ENCODE measurements at places on chromosomes 16 and 17. TPM values are rescaled to one million over a fixed set of nuclear protein-coding genes. Genes with fewer than 3 reads are reported as not detected.

DNA sequence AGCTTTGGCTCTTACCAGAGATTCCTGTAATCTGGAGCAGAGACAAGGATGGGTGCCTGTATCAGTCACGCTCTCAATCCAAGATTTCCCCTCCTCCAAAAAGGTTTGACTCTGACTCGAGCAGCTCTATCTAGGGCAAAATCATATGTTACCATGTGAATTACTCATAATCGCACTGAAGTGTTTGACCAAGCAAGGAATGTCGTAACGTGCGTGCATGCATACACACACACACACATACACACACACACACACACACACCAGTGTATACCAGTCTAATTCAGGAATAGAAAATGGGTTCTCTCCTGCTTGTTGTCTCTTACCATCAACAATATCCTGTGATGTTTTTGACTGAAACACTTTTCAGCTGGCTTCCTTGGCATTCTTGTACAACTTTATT, 835.1 kb downstream of the KCNJ2 start:
- DNase-seq = no peak
- no peaks in the 10 kb centered on the region for H3K27me3 ChIP-seq

GRCh38 chr17:9226794-9227135, 205.5 kb downstream of the NTN1 start:
- no peak overlapping the region for H3K4me3 ChIP-seq
- H3K27me3 ChIP-seq = no peaks in the 10 kb centered on the region
- no peak overlapping the region for H3K27ac ChIP-seq
- H3K4me1 ChIP-seq = no peaks in the 10 kb centered on the region
- no peaks in the 10 kb centered on the region for H3K36me3 ChIP-seq

GRCh38 chr17:75380315-75380714, 25.2 kb downstream of the GRB2 start:
- peaks cover 2% of the 10 kb centered on the region for H3K4me1 ChIP-seq
- no peak overlapping the region for H3K27ac ChIP-seq
- peaks cover 14% of the 10 kb centered on the region for H3K36me3 ChIP-seq
- no peaks in the 10 kb centered on the region for H3K27me3 ChIP-seq

DNA sequence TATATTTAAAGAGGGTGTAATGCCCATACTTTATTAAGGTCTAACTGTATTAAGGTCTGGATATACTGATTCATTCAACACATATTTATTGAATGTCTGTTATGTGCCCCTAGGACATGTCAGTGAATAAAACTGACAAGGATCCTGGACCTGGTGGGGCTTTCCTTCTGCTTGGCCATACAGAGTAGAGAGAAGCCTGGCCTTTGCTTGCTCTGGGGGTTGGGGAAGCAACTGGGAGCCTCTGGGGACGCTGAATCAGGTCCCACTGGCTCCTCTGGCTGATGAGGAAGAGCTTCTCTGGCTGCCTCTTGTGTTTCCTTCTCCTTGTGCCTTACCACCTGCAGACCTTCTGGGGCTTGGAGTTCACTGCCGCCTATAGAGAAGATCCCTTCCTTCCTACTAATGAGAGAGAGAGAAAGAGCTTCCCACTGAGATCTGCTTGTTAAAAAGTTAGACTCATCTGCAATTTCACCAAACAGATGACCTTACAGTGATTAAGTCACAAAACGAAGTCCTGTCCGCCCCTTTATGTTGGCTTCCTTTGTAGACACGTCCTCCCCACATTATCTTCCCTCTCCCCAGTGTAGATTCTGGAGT, 49.7 kb downstream of the MSI2 start:
- no peak overlapping the region for H3K4me3 ChIP-seq
- no peaks in the 10 kb centered on the region for H3K36me3 ChIP-seq
- DNase-seq = no peak
- H3K27ac ChIP-seq = no peak overlapping the region
- H3K4me1 ChIP-seq = no peaks in the 10 kb centered on the region

DNA sequence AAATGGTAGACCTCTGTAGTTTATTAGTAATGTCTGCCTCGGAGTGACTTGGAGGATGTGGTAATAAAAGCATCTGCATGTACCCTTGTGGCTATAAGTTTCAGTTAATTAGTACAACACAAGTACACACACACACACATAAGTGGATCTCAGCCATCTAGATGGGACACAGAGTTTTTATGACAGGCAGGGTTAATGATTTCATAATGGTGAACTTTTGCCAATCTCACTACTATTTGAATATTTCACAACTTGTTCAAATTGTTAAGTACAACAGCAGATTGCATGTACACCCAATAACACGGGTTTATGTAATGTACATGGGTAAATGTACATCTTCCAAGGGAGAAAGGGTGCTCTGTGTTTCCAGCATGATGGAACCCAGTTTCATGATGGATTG, 511.3 kb upstream of the HSBP1 start:
- H3K27me3 ChIP-seq = no peaks in the 10 kb centered on the region
- no peaks in the 10 kb centered on the region for H3K4me1 ChIP-seq
- DNase-seq = no peak
- no peak overlapping the region for H3K4me3 ChIP-seq
- H3K36me3 ChIP-seq = no peaks in the 10 kb centered on the region

- no peaks in the 10 kb centered on the region for H3K27me3 ChIP-seq
- H3K4me3 ChIP-seq = no peak overlapping the region
- H3K36me3 ChIP-seq = no peaks in the 10 kb centered on the region
- no peaks in the 10 kb centered on the region for H3K4me1 ChIP-seq
- no peak for DNase-seq
Measured at GRCh38 chr16:49622084-49622390, 233.9 kb downstream of the ZNF423 start.

- no peak overlapping the region for H3K4me3 ChIP-seq
- no peaks in the 10 kb centered on the region for H3K4me1 ChIP-seq
- H3K27me3 ChIP-seq = no peaks in the 10 kb centered on the region
Measured at GRCh38 chr17:6343191-6343590, 91.7 kb downstream of the AIPL1 start.

- no peak overlapping the region for H3K27ac ChIP-seq
- DNase-seq = no peak
- peaks cover 97% of the 10 kb centered on the region for H3K36me3 ChIP-seq
- H3K4me3 ChIP-seq = no peak overlapping the region
- H3K4me1 ChIP-seq = no peaks in the 10 kb centered on the region
Measured at GRCh38 chr17:28910534-28910933, 7.7 kb upstream of the DHRS13 start.

DNA sequence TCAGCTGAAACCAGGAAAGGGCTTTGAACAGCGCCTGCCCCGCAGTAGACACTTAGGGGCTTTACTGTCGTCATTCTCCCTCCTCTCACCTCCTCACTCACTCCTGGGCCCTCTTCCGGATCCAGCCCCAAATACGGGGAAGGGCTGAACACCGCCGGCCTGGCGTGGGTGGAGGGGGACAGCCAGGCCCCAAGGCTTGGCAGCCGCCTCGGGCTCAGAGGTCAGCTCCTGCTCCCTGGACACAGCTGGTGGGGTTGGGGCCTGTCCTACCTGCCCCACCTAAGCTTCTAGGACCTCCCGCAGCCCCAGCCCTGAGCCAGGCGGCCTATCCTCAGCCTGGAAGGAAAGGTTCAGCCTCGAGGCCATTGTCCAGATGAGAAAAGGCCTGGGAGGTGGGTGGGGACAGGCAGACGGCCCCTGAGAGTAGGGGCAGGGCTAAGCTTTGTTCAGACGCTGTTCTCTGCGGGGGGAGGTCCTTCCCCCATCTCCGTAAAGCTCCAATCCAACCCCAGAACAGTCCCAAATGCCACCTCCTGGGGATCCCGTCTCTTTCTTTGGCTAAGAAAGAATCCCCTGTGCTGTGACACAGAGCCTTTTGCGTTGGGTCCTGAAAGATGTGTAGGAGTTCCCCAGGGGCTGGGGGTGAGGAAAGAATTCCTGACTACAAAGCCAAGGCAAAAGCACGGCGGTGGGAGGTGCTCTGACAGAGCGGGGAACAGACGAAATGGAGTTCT, 881 bp upstream of the LLGL1 start:
- no peaks in the 10 kb centered on the region for H3K36me3 ChIP-seq
- no peaks in the 10 kb centered on the region for H3K27me3 ChIP-seq
- H3K27ac ChIP-seq = no peak overlapping the region
- no peak for DNase-seq

Gene KRT31
- not detected for polyA plus RNA-seq

Gene ORC6
- polyA plus RNA-seq = 0.21 TPM

Gene ZFP3
- polyA plus RNA-seq = 1.9 TPM
